ENCODE measurements at places on chromosomes 6 and 20. TPM values are rescaled to one million over a fixed set of nuclear protein-coding genes. Genes with fewer than 3 reads are reported as not detected.

YIPF3 gene
- 59.0 TPM for total RNA-seq

PAK5 gene
- not detected for total RNA-seq

LHFPL5 gene
- not detected for total RNA-seq

CTCFL gene
- not detected for total RNA-seq

FOXF2 gene
- not detected for total RNA-seq

SIRPD gene
- not detected for total RNA-seq

DNAH8 gene
- total RNA-seq = not detected

SIRPB2 gene
- total RNA-seq = not detected

BMP6 gene
- total RNA-seq = not detected

RAB44 gene
- not detected for total RNA-seq

DSP gene
- total RNA-seq = 0.13 TPM

SSTR4 gene
- not detected for total RNA-seq

TGM3 gene
- not detected for total RNA-seq

POU5F1 gene
- total RNA-seq = not detected

NOX3 gene
- total RNA-seq = not detected

PTCHD4 gene
- not detected for total RNA-seq

CCDC167 gene
- 64.0 TPM for total RNA-seq

TSHZ2 gene
- total RNA-seq = not detected

MAFB gene
- 0.08 TPM for total RNA-seq

IFNGR1 gene
- total RNA-seq = 19.8 TPM

OR2H2 gene
- not detected for total RNA-seq

CDH22 gene
- total RNA-seq = not detected

DEFB124 gene
- total RNA-seq = not detected

IL17F gene
- not detected for total RNA-seq

RIPPLY2 gene
- not detected for total RNA-seq

TFAP2D gene
- not detected for total RNA-seq

DDO gene
- not detected for total RNA-seq

TAF4 gene
- total RNA-seq = 24.1 TPM

FAM217A gene
- total RNA-seq = not detected

SLC22A3 gene
- not detected for total RNA-seq

TSBP1 gene
- not detected for total RNA-seq

CDSN gene
- not detected for total RNA-seq

CCN6 gene
- total RNA-seq = not detected

CPXM1 gene
- 0.11 TPM for total RNA-seq

ZNF318 gene
- 7.0 TPM for total RNA-seq

ZNF334 gene
- total RNA-seq = 1.3 TPM

OVOL2 gene
- total RNA-seq = not detected

KHDC1L gene
- total RNA-seq = not detected

DYNLT2 gene
- total RNA-seq = 2.1 TPM

SLC26A8 gene
- total RNA-seq = not detected

PXDC1 gene
- total RNA-seq = not detected

MCHR2 gene
- not detected for total RNA-seq

SAPCD1 gene
- 14.3 TPM for total RNA-seq

CD93 gene
- total RNA-seq = 0.82 TPM

FGD2 gene
- total RNA-seq = 12.1 TPM

PPIL6 gene
- not detected for total RNA-seq

SEMG1 gene
- total RNA-seq = not detected

NR2E1 gene
- not detected for total RNA-seq

OXT gene
- total RNA-seq = not detected

SLC13A3 gene
- total RNA-seq = not detected

Data from activated CD8-positive, alpha-beta T cell treated with anti-CD3 and anti-CD28 coated beads, Interleukin-2, amount 10 ng/mL, durations not matched to agents 7 days and 5 days (primary cell).